ENCODE measurements at places on chromosomes 7 and 10. TPM values are rescaled to one million over a fixed set of nuclear protein-coding genes. Genes with fewer than 3 reads are reported as not detected.

DNA sequence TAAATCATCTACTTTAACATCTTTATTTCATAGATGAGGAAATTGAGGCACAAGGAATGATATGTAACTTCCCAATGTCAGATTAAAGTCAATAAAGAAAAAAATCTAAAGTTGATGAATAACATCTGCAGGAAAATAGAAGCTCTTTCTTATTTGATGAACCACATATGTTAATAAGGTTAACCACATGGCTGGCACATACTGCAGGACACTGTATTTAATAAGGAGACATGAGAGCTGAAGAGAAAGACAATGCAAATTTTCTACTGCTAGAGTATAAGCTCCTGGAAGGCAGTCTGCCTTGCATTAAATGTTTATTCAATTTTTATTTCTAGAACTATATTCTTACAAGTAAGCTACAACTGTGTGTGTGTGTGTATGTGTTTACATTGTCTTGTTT, 4.4 kb downstream of the RAB11FIP2 start:
- DNase-seq = no peak

GRCh38 chr10:95293631-95294030, 2.8 kb upstream of the PDLIM1 start:
- DNase-seq = no peak

DNA sequence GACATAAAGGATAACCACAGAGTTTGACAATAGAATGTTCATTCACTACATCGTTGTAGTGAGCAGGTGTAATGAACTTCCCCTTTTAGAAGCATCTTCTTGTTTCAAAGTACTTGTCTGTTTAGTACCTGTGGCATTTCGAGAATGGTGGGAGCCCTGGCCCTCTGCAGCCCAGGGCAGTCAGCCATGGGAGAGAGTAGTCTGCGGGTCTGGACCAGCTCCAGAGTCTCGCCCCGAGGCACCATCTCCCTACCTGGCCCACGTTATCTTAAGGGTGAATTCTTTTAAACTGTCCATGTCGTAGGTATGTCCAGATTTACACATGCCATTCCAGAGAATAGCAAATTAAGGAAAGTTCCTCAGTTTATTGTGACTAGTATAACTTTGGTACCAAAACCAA, 99.7 kb downstream of the BMPR1A start:
- DNase-seq = no peak

DNA sequence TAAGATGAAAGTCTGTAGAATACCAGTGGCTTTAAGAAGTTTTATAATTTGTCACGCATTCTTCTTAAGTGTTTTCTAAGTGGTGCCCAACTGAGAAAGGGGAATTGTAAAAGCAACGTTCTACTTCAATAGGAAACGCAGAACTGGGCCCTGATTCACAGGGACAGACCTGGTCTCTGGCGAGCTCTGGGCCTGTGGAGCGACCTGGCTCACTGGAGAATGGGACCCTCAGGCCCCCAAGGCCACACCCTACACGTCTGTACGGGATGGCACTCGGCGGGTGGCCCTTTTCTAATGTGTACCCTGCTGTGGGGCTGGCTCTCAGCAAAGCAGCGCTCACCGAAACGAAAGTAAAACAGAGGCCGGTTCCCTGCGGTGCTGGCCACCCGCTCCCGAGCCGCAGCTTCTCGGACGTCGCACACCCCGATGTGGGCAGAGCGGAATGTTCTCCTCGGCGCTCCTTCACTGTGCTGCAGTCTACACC, 205.0 kb downstream of the DIP2C start:
- DNase-seq = no peak

The SRRM3 gene
- 8.4 TPM for total RNA-seq

GRCh38 chr7:3239291-3239691, 61.8 kb upstream of the SDK1 start:
- DNase-seq = no peak

- no peak for DNase-seq
Measured at GRCh38 chr10:86861351-86861750, 96.1 kb downstream of the MMRN2 start.
